Hepatocyte (in vitro differentiated cells): ENCODE measurements at places on chromosomes 1 and 21. TPM values are rescaled to one million over a fixed set of nuclear protein-coding genes. Genes with fewer than 3 reads are reported as not detected.

CELA2A gene
- 2.2 and 9.5 TPM in 2 replicates for total RNA-seq

CATSPERE gene
- 1.0 and 1.7 TPM in 2 replicates for total RNA-seq

BEND5 gene
- total RNA-seq: 7.5 and 9.6 TPM in 2 replicates

DISC1 gene
- 3.8 and 4.7 TPM in 2 replicates for total RNA-seq

DUSP12 gene
- total RNA-seq: 47.9 and 52.9 TPM in 2 replicates

BCL2L15 gene
- 0.80 and 3.0 TPM in 2 replicates for total RNA-seq

LCE2C gene
- not detected in 2 replicates for total RNA-seq

SCYL3 gene
- total RNA-seq: 6.6 and 7.7 TPM in 2 replicates

HENMT1 gene
- 4.4 and 4.7 TPM in 2 replicates for total RNA-seq

SLC45A1 gene
- 0.24 and 0.27 TPM in 2 replicates for total RNA-seq

RAB4A gene
- 41.7 and 47.7 TPM in 2 replicates for total RNA-seq

DPM3 gene
- total RNA-seq: 94.2 and 121 TPM in 2 replicates

DNA sequence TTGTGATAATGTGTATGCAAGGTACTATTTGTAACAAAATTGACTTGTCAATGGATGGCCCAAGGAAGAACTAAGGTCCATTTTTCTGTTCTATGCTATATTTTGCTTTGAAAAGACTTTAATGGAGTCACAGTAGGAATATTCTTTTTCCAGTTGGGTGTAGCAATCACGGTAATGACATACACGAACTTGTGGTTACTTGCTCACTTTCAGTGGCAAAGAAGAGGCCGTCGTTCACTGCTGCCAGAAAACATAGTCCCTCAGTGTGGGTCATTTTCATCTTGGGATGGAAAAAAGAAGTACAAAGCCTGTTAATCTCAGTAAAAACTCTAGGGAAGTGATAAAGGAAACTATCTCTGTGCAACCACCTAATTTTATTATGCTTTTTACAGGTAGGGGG is 47.8 kb upstream of the LAMC2 start:
- DNase-seq: no peak

DNA sequence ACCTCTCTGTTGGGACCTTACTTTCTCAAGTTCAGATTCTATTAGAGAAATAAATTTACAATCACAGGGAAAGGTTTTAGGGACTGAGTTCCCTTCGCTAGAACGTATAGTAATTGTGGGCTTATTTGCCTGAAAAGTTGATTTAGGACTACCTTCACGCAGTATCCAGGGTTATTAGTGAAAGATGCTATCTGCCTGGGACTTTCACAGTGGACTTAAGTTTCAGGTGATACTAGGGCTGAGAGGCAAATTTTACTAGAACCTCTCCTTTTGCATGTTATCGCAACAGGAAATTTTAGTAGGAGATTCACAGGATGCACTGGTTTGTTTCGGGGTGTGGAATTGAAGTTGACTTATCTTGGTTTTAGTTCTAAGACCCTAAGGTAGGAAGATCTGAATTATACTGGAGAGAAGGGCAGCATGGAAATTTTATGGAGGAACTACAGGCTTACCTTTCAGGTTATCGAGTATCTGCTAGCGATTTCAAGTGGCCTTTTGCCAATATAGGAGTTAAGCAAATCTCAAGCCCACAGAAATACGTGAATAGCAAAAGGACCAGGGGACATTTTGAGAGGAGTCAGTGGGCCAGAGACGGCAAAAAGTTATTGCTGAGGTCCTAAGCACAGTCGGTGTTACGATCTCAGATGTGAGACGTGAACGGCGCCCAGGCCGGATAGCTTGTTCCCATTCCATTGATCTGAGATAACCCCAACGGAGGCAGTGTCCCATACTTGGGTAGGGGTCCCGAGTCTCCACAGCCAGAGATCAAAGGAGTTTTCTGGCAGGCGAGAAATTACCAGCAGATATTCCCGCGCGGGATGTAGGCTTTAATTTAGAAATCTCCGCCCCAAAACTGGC is 723 bp upstream of the GNAI3 start:
- DNase-seq: peak; percentile 47

DNA sequence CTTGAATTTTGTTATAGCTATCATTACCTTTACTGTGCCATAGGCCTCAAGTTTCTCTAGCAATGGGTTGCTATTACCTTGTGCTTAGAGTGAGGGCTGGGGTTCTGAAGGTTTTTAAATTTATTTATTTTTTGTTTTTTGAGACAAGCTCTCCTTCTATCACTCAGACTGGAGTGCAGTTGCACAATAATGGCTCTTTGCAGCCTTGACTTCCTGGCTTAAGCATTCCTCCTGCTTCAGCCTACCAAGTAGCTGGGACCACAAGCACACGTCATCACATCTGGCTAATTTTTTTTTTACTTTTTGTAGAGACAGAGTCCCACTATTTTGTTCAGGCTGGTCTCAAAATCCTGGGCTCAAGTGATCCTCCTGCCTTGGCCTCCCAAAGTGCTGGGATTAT is 41.5 kb downstream of the SNX27 start:
- no peak for DNase-seq

GRCh38 chr1:176149939-176150807 is 56.9 kb downstream of the COP1 start:
- DNase-seq: peak; percentile 49

- no peak for DNase-seq
Observed at GRCh38 chr1:205067031-205067430, 17.2 kb downstream of the TMEM81 start.

GRCh38 chr1:24696041-24696755 is 49.0 kb upstream of the CLIC4 start:
- DNase-seq: no peak

GRCh38 chr21:31780944-31781343 is 49.0 kb upstream of the SCAF4 start:
- DNase-seq: peak; percentile 54

DNA sequence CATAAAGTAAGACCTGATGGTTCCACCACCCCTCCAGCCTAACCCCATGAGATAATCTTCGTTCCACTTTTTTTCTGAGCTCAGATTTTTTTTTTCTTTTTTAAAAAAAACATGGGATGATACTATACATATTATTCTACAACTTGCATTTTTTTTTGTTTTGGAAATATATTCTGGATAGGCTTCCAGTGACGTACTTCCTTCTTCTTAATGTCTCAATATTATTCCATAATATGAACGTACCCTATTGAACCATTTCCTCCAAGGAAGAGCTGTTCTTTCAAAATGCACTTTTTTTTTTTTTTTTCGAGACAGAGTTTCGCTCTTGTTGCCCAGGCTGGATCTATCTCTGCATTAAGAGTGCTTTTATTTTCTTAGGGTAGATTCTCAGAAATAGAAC is 1.5 kb downstream of the EDEM3 start:
- DNase-seq: no peak

GRCh38 chr1:79353224-79353623 is 346.7 kb upstream of the ADGRL4 start:
- peak; percentile 53 for DNase-seq

GRCh38 chr1:110035236-110035752 is 870 bp downstream of the STRIP1 start:
- DNase-seq: peak; percentile 32

- no peak for DNase-seq
Observed at GRCh38 chr1:9108056-9108665, 20.7 kb downstream of the GPR157 start.

DNA sequence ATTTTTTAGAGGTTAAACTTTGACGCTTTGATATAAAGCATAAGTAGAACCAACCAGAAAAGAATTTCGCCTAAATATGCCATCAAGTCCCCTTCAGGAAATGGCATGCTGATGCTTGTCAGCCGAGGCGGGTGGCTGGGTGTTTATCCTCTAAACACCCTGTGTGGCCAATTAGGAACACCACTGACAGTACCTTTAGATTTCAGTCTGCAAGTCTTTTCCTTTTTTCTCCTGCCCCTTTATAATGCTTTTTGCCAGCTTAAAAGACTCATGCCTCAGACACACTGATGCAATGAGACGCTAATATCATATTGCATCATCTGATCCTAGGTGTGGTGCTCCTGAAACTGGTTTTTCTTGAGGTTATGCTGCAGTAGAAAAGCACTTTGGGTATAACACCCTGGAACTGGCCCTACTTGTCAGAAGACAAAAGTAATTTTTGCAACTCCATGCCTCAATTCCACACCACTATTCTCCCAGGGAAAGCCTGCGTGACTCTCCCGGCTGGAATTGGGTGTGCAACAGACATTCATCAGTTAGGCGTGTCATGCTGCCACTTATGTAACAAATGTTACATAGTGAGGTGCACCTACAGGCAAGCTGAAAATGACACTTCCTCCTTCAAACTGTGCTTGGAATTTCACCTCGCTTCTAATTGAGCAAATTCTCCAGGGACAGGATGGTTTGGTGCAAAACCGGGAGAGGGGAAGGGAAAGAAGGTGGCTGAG is 2.0 kb upstream of the RCC2 start:
- peak; percentile 30 for DNase-seq

GRCh38 chr1:34688006-34688741 is 66.7 kb upstream of the GJB5 start:
- peak; percentile 26 for DNase-seq

GRCh38 chr1:91697416-91697815 is 188.5 kb downstream of the TGFBR3 start:
- DNase-seq: no peak

GRCh38 chr1:229629261-229629660 is 3.2 kb downstream of the URB2 start:
- no peak for DNase-seq

DNA sequence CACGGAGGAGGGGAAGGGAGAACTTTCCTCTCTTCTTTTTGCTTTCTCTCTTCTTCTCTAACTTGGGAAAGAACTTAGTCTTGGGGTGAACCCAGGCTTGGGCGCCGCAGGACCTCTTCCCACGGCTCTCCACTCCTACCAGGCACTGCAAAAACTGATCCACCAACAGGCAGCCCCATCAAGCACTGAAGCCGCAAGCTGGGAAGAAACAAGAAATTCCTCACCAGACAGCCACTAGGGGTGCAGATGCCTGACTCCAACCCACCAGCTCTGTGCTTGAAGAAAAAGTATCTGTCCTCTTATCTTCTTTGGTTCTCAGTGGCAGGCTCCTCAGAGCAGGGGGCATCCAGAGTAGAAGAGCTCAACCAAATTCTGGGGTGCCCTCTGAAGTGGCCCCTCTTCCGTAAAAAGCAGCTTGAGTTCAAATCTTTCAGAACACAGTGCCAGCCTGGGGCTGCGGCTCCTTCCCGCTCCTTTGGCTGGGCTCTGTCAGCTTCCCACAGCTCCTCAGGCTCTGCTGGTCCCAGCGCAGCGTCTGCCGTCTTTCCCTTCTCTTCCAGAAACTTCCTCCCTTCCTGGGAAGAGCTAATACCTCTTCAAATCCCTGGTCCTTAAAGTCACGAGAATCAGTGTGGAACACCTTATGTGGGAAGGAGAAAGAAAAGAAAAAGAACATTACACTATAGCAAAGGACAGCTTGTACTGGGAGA is 2.4 kb downstream of the SLC41A1 start:
- DNase-seq: peak; percentile 35

- no peak for DNase-seq
Observed at GRCh38 chr21:36966821-36967768, 626 bp upstream of the HLCS start.

GRCh38 chr1:224783006-224783651 is 146.3 kb upstream of the DNAH14 start:
- DNase-seq: no peak
